Activated CD4-positive, alpha-beta T cell treated with anti-CD3 and anti-CD28 coated beads, Interleukin-2, amount 10 ng/mL, durations not matched to agents 7 days and 5 days (primary cell): ENCODE measurements at places on chromosomes 5 and 9. TPM values are rescaled to one million over a fixed set of nuclear protein-coding genes. Genes with fewer than 3 reads are reported as not detected.

Gene MLANA
- total RNA-seq, result not detected

DNA sequence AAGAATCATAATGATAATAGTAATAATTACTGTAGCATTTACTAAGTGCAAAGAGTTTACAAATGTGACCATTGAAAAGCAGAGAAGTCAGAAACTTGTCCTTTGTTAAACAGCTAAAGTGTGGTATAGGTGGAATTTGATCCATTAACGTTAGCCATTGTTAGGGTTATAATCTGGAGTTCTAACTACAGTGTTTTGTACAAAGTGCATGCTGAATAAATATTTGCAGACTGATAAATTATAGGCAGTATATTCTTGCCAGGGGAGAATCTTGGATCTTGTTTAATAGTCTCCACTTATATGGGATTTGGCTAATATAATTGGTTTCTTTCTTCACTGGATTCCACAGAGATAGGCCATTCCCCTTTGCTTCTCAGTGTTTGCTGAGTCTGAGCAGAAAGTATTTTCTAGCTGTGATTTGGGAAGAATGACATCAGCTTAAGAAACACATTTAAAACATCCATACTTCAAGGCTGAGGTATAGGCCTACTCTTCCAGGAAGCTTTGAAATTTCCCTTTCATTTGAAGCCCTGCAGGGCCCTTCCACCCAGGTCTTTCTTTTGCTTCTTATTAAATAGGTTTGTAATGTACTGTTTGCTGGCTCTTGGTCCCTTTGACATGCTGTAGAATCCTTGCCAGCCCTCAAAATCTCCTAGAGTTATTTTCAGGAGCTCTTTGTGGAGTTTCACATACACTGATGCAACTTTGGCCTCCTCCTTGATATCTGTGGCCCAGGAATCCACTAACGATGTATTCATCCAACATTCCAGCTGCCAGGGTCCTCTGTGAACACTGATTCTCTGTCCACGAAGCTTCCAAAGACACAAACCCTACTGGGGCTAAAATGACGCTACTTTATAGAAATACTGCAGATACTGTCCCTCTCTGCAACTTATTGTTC, 51.4 kb downstream of the ATP10B start:
- H3K27me3 ChIP-seq, result no peaks in the 10 kb centered on the region
- no peak for DNase-seq
- H3K36me3 ChIP-seq, result no peaks in the 10 kb centered on the region
- H3K4me1 ChIP-seq, result no peaks in the 10 kb centered on the region

- H3K4me3 ChIP-seq, result no peak overlapping the region
- H3K4me1 ChIP-seq, result peaks cover 35% of the 10 kb centered on the region
- no peaks in the 10 kb centered on the region for H3K27me3 ChIP-seq
- H3K27ac ChIP-seq, result no peak overlapping the region
- H3K36me3 ChIP-seq, result peaks cover 55% of the 10 kb centered on the region
- DNase-seq, result no peak
Measured at GRCh38 chr5:177142098-177142611, 8.6 kb downstream of the NSD1 start.

DNA sequence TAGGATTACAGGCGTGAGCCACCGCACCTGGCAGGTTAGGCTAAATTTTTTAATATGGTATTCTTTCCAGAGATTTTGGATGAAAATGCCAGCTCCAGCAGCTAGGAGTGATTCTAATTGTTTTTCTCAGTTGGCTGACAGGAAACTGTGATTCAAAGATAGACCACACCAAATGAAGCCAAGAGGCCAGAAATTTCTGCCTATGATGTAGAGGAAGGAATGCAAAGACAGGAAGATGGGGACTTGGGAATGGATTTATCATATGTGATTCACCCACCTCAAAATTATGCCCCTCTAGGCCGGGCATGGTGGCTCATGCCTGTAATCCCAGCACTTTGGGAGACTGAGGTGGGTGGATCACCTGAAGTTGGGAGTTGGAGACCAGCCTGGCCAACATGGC, 53.3 kb downstream of the UGCG start:
- H3K36me3 ChIP-seq, result no peaks in the 10 kb centered on the region
- H3K4me1 ChIP-seq, result peaks cover 9% of the 10 kb centered on the region
- DNase-seq, result no peak
- no peak overlapping the region for H3K4me3 ChIP-seq

- peaks cover 6% of the 10 kb centered on the region for H3K4me1 ChIP-seq
- DNase-seq, result no peak
- H3K4me3 ChIP-seq, result no peak overlapping the region
- H3K27ac ChIP-seq, result no peak overlapping the region
Measured at GRCh38 chr5:52928689-52929088, 60.5 kb upstream of the ITGA2 start.

GRCh38 chr5:84494453-84494852, 109.8 kb upstream of the EDIL3 start:
- H3K4me1 ChIP-seq, result no peaks in the 10 kb centered on the region
- no peaks in the 10 kb centered on the region for H3K36me3 ChIP-seq
- no peak overlapping the region for H3K4me3 ChIP-seq
- no peak overlapping the region for H3K27ac ChIP-seq
- H3K27me3 ChIP-seq, result no peaks in the 10 kb centered on the region
